ENCODE measurements at places on chromosomes 2 and 18. TPM values are rescaled to one million over a fixed set of nuclear protein-coding genes. Genes with fewer than 3 reads are reported as not detected.

DNA sequence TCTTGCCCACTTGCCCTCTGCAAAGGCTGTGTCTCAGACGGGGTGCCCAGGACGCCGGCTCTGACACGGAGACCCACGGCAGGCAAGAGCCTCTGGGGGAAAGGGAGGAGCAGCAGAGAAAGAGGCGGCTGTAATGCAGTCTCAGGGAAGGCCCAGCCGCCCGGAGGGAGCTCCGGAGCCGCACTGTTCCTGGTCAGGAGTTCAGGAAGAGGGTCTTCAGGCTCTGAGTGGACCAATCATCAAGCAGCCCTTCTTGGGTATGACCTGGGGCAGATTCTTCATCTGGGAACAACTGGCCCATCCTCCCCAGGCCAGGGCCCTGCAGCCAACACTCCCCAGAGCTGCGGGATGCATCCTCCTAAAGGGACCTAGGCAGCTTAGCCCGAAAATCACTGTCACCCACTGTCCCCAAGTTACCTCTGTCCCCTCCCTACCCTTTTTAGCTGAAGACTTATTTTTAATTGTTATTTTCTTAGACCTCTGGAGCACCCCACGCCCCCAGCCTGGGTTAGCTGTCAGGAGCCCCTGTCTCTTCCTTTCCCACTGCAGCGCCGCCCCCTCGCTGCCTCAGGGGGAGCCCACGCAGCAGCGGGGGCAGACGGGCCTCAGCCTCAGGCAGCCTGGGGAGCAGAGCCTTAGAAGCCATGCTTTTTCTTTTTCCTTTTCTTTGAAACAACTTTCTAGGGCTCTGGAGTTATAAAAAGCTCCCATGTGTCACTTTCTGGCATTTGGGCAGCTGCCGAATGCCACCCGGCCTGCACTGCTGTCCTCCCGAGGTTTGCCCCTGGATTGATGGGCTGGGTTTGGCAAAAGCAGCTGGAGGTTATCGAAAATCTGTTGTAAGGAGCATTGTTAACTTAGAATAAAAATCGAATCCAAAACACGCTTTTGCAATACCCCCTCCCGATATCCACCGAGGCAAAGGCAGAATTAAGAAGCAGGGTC is 644 bp upstream of the NEU2 start:
- no peak overlapping the region for H3K27ac ChIP-seq
- no peak for DNase-seq

GRCh38 chr18:68399721-68400120 is 315.2 kb downstream of the TMX3 start:
- no peak overlapping the region for H3K27ac ChIP-seq
- H3K4me1 ChIP-seq = peaks cover 3% of the 10 kb centered on the region
- no peaks in the 10 kb centered on the region for H3K27me3 ChIP-seq
- H3K4me3 ChIP-seq = no peak overlapping the region
- no peak for DNase-seq

DNA sequence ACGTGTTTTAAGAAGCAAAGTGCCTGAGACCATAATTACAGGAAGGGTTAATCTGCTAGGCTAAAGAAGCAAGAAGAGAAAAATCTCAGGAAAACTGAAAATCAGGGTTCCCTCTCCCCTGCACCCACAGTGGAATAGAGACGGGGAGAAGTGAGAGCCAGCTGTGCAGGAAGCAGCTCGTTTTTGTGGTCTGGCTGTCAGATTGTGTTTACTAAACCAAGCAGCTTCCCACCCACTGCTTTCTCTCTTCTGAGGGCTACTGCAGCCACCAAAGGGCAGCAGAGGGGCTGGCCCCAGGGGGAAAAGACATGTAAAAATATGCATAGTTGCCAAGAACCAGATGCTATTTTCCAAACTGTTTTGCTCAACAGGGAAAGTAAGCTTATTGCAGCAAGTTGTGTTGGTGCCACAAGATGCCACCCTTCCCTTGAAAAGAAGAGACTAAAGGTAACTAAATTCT is 72.6 kb upstream of the THUMPD2 start:
- H3K36me3 ChIP-seq = no peaks in the 10 kb centered on the region
- no peak overlapping the region for H3K27ac ChIP-seq
- H3K27me3 ChIP-seq = no peaks in the 10 kb centered on the region
- no peak overlapping the region for H3K4me3 ChIP-seq
- peak; percentile 36 for DNase-seq

GRCh38 chr18:58168221-58168620 is 124.2 kb downstream of the NEDD4L start:
- peaks cover 2% of the 10 kb centered on the region for H3K27me3 ChIP-seq
- H3K4me1 ChIP-seq = peaks cover 10% of the 10 kb centered on the region
- DNase-seq = no peak

DNA sequence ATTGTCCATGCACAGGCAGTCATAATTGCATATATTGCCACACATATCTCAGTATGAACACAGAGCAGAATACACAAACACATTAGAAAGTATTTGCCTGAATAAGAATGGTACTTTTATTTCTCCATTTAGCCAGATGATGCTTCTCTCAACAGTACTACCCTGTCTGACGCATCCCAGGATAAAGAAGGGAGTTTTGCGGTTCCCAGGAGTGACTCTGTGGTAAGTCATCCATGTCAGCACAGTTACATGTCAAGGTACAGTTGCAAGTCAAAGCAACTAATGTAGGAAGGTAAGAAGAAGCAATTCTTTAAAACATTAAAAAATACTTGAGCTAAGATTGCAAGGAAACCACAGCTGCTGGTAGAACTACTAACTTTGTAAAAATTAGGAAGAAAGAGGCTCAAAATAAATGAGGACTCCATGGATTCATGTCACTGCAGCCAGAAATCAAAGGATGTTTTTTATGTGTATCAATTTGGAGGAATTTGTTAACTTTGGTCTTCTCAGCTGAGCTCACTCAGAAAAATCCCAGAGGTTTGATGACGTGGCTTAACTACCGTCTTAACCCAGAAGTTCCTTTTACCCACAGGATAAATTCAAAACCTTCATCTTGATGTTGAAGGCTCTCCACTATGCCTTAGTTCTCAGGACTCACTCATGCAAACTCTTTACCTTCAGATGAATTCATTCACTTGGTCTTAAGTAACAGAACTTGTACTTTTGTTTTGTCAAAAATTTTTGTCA is 130.3 kb downstream of the ARHGAP28 start:
- peaks cover 1% of the 10 kb centered on the region for H3K27me3 ChIP-seq
- H3K4me1 ChIP-seq = no peaks in the 10 kb centered on the region
- DNase-seq = no peak
- H3K36me3 ChIP-seq = peaks cover 4% of the 10 kb centered on the region
- no peak overlapping the region for H3K27ac ChIP-seq

GRCh38 chr2:107712857-107713256 is 113.8 kb upstream of the RGPD4 start:
- peaks cover 11% of the 10 kb centered on the region for H3K4me1 ChIP-seq
- no peaks in the 10 kb centered on the region for H3K27me3 ChIP-seq
- no peak overlapping the region for H3K4me3 ChIP-seq
- H3K27ac ChIP-seq = no peak overlapping the region
- no peak for DNase-seq

DDX18 gene
- 75.7 TPM for total RNA-seq

- H3K36me3 ChIP-seq = peaks cover 12% of the 10 kb centered on the region
- no peak overlapping the region for H3K27ac ChIP-seq
- H3K4me3 ChIP-seq = no peak overlapping the region
- no peak for DNase-seq
Observed at GRCh38 chr2:84832772-84833461, 48.0 kb downstream of the TRABD2A start.

DNA sequence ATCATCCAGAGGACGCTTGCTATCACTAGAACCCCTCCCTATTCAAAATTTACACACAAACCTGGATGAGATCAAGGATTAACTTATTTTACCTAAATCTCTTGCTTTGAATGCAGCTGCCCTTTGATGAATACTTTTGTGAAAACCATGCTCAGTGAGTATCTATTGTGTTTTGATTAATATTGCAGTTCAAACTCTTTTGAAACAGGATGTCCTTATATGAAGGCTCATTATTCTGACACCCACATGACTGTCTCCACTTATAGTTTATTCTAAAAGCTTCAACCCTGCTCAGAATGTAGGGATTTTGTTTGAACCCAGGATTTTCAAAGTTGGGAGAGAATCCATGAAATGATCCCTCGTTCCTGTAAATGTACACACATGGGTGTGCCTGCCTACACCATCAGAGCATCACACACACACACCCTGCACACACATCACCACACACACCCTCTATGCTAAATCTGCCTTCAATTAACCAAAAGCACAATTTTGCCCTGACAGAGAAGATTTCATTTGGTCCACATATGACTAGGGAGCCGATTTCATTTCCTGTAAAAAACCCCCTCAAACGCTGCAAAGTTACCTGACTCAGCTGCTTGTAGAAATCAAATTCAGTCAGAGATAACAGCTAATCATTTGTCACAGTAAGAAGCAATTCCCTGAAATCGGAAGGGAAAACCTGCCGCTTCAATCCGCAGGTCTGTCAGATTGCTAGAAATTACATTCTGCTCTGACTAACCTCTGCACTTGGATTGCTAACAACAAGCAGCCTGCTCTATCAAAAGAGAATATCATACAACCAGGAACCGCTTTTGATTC is 65.2 kb downstream of the ZEB2 start:
- no peak for DNase-seq
- peaks cover 47% of the 10 kb centered on the region for H3K4me1 ChIP-seq
- H3K4me3 ChIP-seq = no peak overlapping the region
- H3K36me3 ChIP-seq = no peaks in the 10 kb centered on the region
- H3K27ac ChIP-seq = peak overlapping the region; percentile 49

GAD1 gene
- 0.44 TPM for total RNA-seq

DNA sequence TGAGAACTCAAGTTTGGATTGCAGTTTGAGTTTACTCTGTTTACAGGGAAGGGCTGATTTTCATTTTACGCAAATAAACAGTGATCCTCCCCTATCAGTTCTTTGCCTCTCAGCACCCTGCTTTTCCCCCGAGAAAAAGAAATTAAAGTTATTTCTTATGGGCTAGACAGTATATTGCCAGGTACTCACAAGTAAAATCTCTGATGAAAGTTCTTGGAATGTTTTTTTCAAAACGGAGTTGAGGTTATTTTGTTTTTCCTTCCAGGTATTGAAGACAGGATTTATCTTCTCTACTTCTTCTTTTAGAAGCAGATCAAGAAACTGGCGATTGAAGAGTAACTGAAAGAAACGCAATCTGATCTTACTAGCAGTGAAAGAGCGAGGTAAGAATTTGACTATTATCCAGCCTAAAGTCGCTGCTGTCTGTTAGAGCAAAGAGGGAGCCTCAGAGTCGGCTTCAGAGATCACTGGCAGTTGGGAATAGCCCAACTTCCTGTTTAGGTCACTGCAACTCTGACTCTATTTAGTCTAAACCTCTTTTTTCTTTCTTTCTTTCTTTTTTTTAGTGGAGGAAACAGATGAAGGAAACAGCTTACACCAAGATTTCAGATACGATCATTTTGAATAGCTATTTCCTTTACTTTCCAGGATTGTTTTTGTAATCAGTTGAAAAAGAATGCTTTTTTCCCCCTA is at the start of gene TFPI:
TSS of gene TFPI (minus strand) at position 425 of the 693 bp plus-strand sequence. CDS start 50,667 bp downstream, outside the sequence.
- no peak within 1 kb of the TSS for H3K27ac ChIP-seq
- H3K4me1 ChIP-seq = peaks cover 2% of the 10 kb centered on the region
- DNase-seq = no peak
- H3K36me3 ChIP-seq = no peaks in the 10 kb centered on the region

GLI2 gene
- 3.9 TPM for total RNA-seq

DNA sequence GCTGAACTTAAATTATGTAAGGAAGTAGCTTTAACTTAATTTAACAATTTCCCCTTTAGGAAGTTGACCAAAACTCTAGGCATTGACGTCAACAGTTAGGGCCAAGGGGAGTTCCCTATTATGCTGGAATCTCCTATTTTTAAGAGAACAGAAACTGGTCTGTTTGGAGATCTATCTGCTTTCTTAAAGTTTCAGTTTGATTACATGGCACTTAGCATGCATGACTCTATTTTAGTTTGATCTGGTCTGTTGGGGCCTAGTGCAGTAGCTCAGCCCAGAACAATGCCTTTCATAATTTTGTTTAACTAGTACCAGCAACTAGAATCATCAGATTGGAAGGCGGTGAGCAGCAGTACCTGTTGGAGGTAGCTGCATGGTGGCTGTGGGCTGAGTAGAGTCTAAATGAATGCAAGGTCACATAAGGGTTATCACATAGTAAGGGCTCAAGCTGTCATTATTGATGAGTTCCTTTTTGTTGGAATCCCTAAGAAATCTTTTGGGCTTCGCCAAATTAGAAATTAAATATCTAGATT is 60.5 kb upstream of the ZNG1B start:
- no peak overlapping the region for H3K27ac ChIP-seq
- no peaks in the 10 kb centered on the region for H3K4me1 ChIP-seq
- H3K36me3 ChIP-seq = no peaks in the 10 kb centered on the region
- H3K27me3 ChIP-seq = no peaks in the 10 kb centered on the region
- no peak for DNase-seq

PRSS56 gene
- total RNA-seq = not detected

- no peak overlapping the region for H3K27ac ChIP-seq
- peak; percentile 39 for DNase-seq
- H3K27me3 ChIP-seq = no peaks in the 10 kb centered on the region
- peaks cover 5% of the 10 kb centered on the region for H3K4me1 ChIP-seq
- H3K36me3 ChIP-seq = no peaks in the 10 kb centered on the region
Observed at GRCh38 chr2:208320686-208321085, 54.6 kb downstream of the PIKFYVE start.

GRCh38 chr2:61619561-61619960 is 81.4 kb upstream of the XPO1 start:
- peaks cover 2% of the 10 kb centered on the region for H3K27me3 ChIP-seq
- H3K4me1 ChIP-seq = no peaks in the 10 kb centered on the region

- H3K4me1 ChIP-seq = peaks cover 29% of the 10 kb centered on the region
- H3K27me3 ChIP-seq = peaks cover 3% of the 10 kb centered on the region
- peak overlapping the region; percentile 41 for H3K4me3 ChIP-seq
- DNase-seq = no peak
Observed at GRCh38 chr2:98769114-98769476, 38.2 kb upstream of the MGAT4A start.

GRCh38 chr18:60391571-60392226 is 19.1 kb upstream of the MC4R start:
- DNase-seq = no peak
- no peaks in the 10 kb centered on the region for H3K36me3 ChIP-seq
- H3K27ac ChIP-seq = no peak overlapping the region
- H3K4me1 ChIP-seq = no peaks in the 10 kb centered on the region
- H3K27me3 ChIP-seq = no peaks in the 10 kb centered on the region

GRCh38 chr2:235928751-235929370 is 239.3 kb downstream of the GBX2 start:
- peaks cover 5% of the 10 kb centered on the region for H3K4me1 ChIP-seq
- H3K4me3 ChIP-seq = no peak overlapping the region
- H3K27ac ChIP-seq = no peak overlapping the region
- peaks cover 2% of the 10 kb centered on the region for H3K27me3 ChIP-seq
- no peak for DNase-seq

ABI2 gene
- total RNA-seq = 101 TPM

All from glutamatergic neuron (in vitro differentiated cells).